ENCODE measurements at places on chromosomes 16 and 17.
A peak's percentile ranks its signal among the peaks of the same experiment; 100 is the strongest.

GRCh38 chr17:67212714-67213417 is 32.1 kb downstream of the HELZ start:
- DNase-seq: no peak

DNA sequence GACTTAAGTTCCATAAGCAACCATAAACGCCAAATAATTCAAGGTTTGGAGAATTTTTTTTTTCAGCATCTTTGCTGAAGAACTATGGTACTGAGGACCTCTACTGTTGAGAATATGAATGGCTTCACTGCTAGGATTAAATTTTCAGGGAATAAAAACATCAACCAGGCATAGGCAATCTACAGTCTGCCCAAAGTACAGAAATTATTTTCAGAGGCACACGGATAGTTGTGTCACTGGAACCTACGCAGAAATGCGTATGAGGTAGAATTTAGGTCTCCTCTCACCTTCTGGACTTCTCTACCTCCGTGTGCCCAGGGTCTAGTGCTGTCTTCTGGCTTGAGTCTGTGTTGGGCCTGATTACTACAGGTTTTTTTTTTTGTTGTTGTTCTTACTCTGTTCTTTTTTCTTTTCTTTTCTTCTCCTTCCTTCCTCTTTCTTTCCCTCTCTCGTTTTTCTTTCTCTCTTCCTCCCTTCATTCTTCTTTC is 39.7 kb downstream of the NACA2 start:
- DNase-seq: no peak

GRCh38 chr17:72651988-72652387 is 440.5 kb downstream of the SLC39A11 start:
- DNase-seq: no peak

- DNase-seq: no peak
Measured at GRCh38 chr16:84841787-84842300, 22.1 kb downstream of the CRISPLD2 start.

- no peak for DNase-seq
Measured at GRCh38 chr17:58421711-58422110, 4.4 kb upstream of the RNF43 start.

DNA sequence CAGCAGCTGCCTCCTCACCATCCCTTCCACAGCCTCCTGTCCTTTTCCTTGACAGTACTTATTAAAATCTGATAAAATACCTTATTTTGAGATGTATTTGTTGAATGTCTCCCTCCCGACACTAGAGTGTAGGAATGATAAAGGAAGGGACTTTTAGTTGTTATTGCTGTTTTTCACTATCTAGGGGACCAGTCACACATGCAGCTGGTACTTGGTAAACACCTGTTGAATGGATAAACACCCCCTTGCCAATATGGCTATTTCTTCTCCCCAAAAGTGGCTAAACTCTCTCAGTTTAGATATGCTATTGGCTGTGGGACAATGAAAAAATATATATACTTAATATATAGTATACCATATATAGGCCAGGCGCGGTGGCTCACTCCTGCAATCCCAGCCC is 96.7 kb downstream of the STX8 start:
- no peak for DNase-seq

DNA sequence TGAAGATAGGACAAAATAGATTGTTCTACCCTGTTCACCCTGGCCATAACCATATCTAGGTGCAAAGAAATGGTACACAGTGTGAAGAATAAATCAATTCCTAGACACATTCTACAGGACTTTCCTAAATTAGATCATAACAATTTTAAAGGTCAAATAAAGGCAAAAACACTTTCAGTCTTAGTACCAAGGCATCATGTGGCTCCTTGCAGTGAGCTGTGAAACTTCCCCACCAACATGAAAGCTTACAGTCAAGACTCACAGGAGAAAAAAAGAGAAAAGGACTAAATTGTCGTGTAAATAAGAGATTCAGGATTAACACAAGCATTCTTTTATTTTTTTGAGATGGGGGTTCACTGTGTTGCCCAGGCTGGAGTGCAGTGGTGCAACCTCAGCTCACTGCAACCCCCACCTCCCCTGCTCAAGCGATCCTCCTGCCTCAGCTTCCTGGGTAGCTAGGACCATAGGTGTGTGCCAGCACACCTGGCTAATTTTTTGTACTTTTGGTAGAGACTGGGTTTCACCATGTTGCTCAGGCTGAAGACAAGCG is 14.2 kb downstream of the NSMCE1 start:
- no peak for DNase-seq

DNA sequence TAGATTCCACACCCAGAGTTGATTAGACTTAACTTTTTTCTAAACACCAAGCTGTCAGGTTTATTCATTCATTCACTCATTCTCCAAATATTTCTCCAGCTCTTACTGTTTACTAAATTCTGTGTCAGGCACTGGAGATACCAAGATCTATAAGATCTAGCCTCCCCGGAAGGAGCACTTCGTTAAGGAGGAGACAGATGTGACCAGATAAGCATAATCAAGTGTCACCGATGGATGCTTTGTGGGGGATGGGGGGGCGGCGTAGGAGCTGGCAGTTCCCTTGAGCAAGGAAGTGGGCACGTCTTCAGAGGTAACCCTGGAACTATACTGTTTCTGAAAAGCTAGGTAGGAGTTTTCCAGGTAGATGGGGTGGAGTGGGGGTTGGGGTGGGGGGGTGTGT is 3.8 kb upstream of the RPL26 start:
- no peak for DNase-seq

GRCh38 chr17:19703106-19703827 is 13.1 kb downstream of the SLC47A2 start:
- DNase-seq: no peak

GRCh38 chr16:80723981-80724380 is 80.4 kb downstream of the CDYL2 start:
- no peak for DNase-seq

DNA sequence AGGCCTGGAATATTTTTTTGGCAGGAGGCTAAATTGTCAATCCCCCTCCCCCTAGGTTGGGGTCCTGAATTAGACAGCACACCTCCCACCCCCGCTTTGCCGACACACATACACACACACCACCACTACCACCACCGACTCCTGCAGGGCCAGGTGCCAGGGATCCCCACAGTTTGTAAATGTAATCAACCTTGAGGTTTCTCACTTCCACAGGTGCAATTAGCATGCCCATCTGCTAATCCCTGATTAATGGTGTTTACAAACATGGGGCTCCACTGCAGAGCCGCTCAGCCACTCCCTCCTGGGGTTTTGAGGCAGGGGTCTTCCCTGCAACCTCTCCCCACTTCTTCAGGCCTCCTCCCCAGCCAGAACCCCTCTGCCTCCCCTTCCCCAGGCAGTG is 11.8 kb downstream of the MRM1 start:
- no peak for DNase-seq

DNA sequence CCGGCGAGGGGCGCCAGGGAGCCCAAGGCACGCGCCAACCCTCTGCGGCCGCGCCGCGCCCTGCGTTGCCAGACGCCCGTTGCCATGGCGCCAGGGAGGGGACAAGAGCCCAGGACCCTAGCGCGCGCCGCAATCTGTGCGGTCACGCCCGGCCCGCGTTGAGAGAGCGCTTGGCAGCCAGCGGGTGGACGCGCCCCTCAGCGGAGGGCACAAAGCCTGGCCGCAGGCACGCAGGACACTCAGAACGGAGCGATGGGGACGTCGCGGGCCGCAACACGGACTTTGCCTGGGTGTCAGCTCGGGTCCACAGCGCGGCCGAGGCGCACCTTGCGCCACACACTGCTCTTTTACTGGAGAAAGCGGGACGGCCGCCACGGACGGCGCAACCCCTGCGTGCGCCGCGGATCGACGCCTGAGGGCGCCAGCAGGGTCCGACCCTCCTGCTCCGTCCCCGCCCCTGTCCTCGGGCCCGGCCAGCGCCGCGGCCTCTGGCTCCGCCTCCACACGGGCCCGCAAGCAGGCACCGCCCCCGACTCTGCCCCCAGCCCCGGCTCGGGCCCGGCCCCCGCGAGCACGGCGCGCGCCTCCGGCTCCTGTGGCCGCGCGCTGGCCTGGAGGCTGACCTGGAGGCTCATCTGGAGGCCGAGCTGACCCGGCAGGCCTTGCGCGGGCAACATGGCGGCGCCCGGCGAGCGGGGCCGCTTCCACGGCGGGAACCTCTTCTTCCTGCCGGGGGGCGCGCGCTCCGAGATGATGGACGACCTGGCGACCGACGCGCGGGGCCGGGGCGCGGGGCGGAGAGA is at the start of gene GFER:
Gene GFER, plus strand, starts transcription at position 650 of the 803 bp plus-strand sequence. Its CDS starts 26 bp downstream, at position 676.
- peak; percentile 34 for DNase-seq

GRCh38 chr17:62707425-62707739 is 79.9 kb downstream of the MRC2 start:
- DNase-seq: no peak

All from cerebellar nuclear complex (tissue), 1 donor.